ENCODE measurements at places on chromosomes 3 and 15.

- DNase-seq, result no peak
Observed at GRCh38 chr3:178062126-178062525, 474.1 kb upstream of the KCNMB2 start.

- no peak for DNase-seq
Observed at GRCh38 chr3:109072194-109072593, 45.7 kb downstream of the MORC1 start.

DNA sequence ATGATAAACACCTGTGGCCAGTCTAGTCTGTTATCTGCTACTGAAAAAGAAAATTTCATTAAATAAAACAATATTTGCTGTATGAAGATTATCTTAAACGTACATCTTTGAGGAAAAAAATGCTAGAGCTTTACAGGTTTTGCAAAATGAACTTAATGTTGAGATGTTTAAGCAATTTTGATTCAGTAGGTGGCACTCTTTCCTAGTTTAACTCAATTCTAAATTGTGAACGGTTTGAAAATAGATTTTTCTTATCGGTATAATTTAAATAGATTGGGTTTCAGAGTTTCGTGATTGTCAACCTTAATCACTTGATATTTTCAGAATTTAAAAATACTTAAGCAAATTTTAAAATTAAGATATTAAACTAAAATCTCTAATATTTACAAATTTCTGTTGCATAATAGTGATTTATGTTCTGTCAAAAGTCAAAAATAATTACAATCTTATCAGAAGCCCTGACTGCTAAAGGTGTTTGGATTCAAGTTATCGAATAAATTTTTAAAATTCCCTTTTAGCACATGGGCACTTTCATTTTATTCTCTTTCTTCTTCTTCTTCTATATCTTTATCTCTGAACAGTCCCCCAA lies 7.0 kb upstream of the RNF111 start:
- DNase-seq, result peak; percentile 61

GRCh38 chr3:126573492-126574117 lies 14.9 kb upstream of the C3orf22 start:
- no peak for DNase-seq

- no peak for DNase-seq
Observed at GRCh38 chr3:189990826-189991225, 129.9 kb downstream of the P3H2 start.

DNA sequence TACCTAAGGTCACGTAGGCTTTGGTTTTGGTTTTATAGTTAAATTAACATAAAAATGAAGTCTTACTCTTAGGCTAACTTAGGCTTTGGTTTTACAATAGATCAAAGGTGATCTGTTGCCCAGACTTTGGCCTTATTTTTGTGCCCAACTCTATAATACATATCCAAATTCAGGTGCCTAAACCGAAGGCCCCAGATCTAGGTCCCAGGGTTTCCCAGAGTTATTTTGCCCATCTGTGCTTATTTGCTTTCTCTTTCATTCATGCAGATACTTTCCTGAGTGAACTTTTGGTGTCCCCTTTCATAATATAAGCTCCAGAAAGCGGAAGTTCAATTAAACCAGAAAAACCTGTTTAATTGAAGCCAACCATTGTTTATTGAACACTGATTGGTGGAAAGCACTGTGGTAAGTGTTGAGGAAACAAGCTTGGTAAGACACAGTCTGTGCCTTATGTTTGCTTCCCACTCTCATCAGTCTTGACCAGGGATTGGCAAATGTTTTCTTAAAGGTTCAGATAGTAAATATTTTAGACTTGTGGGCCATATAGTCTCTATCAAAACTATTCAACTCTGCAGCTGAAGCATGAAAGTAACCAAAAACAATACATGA lies 209.7 kb downstream of the WDR72 start:
- no peak for DNase-seq

GRCh38 chr3:150264561-150265279 lies 143.4 kb upstream of the TSC22D2 start:
- DNase-seq, result no peak

GRCh38 chr15:69751147-69751546 lies 298.5 kb downstream of the RPLP1 start:
- DNase-seq, result no peak

GRCh38 chr3:41975416-41976103 lies 13.7 kb upstream of the ULK4 start:
- no peak for DNase-seq

GRCh38 chr3:196739671-196740480 lies at the start of gene PAK2:
Gene PAK2, plus strand, starts transcription at chr3:196739857. Its CDS starts 42,790 bp downstream, at chr3:196782647.
- DNase-seq, result peak; percentile 90

DNA sequence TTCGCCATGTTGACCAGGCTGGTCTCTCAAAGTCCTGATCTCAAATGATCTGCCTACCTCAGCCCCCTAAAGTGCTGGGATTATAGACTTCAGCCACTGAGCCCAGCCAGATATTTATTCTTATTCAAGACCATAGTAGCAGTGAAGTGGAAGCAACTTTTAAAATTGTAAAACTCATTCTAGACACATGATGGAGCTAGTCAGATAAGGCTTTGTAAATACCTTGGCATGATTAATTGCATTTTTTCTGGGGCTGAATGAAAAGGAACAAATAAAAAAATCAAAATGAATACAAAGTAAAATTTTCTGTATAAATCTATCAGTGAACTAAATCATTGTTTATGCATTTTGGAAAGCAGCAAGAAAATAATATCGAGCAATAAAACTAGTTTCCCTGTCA lies 4.1 kb upstream of the MYO1E start:
- DNase-seq, result peak; percentile 29

DNA sequence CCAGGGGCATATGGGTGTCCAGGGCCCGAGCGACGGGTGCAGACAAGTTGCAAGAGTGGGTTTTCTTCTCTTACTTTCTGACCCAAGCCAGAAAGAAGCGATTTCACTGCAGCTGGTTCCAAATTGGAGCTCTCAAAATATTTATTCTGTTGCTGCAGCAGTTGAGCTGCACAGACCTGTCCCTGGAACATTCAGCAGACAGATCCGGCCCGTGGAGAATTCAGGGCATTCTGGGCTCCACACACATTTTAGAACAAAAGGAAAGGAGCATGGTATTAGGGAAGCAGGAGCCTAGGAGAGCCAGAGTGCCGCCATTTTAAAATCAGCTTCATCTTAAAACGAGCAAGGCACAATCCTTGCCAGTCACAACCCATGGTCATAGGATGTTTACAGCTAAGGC lies 135.3 kb upstream of the TPM1 start:
- no peak for DNase-seq

DNA sequence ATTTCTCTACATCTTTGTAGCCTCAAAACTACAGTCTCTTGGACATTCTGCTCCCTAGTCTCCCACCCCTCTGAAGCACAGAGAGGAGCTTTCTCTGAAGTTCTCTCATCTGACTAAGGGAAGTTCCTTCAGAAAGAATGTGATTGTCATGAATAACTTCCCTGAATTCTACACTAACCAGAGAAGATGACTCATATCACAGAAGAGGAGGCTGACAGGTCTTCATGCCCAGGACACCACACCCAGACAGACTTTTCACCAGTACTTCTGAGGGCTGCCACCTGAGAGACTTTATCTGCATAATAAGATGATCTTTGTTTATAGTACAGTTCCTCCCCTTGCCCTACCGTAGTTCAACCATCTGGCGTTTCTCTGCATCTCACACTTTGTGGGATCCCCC lies 52.8 kb downstream of the CDIN1 start:
- peak; percentile 88 for DNase-seq

- peak; percentile 53 for DNase-seq
Observed at GRCh38 chr15:53072077-53072476, 281.9 kb upstream of the ONECUT1 start.
